ENCODE measurements at places on chromosomes 6 and 20.

DNA sequence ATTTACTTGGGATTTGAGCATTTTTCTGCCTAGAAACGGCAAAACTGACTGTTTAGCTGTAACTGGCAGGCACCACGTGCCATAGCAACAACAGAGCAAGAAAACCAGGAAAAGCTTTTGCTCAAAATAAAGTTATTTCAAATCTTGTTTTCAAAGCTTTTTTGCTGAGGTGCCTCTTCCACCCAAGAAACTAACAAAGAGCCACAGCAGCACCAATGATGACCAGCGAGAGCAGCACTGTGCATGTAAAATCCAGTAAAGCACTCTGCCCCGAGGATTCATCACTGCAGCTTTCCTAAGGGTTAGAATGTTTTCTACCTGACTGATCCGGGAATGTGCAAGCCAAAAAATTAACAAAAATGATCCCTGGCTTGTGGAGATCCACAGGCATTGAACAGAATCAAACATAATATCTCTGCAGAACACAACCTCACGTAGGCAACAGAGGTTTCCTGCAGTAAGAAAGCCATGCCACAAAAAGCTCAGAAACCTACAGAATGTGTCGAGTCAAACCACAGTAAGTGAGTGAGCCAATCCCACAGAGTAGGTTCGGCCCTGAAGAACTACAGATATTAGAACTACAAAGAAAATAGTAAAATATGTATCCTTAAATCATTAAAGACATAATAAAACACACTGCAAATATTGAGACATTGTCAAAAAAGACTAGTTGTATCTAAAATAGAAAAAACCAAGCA is 7.4 kb upstream of the ULBP3 start:
- no peak for DNase-seq

- DNase-seq = no peak
Measured at GRCh38 chr20:46394872-46395760, 11.3 kb downstream of the ELMO2 start.

DNA sequence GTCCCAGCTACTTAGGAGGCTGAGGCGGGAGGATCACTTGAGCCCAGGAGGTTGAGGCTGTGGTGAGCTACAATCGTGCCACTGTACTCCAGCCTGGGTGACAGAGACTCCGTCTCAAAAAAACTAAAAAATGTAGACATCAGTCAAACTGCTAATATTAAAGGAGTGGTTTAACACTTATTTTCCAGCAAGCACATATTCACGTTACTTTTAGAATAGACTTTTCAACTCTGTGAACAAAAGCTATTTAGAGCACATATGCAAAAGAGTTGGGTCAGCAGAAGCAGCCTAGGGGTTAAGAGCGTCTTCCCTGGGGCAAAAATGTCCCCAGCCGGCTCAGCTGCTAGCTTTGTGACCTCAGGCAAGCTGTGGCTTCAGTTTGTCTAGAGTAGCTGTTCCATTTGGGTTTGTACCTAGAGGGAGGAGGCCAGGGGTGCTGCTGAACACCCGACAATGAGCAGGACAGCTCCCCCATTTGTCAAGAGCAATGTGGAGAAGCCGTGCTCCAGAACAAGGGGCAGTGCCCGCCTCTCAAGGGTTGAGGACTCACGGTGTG is 62.5 kb upstream of the PTGIS start:
- no peak for DNase-seq

GRCh38 chr6:47221565-47221964 is 88.1 kb downstream of the TNFRSF21 start:
- DNase-seq = peak; percentile 43

DNA sequence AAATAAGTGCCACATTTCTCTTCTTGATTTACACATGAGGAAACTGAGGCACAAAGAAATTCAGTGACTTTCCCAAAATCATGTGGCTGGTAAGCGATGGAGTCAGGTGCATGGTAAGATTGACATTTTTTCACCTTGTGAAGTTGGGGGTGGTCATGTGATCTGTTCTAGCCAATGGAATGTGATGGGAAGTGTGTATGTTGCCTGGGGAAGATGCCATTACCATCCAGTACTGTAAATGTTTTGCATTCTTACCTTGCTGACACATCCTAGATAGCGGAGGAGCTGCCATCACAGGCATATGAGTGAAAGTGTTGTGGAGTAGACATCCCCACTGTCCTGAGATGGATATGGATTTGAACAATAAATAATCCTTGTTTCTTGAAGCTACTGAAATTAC is 499.6 kb upstream of the SULF2 start:
- no peak for DNase-seq

DNA sequence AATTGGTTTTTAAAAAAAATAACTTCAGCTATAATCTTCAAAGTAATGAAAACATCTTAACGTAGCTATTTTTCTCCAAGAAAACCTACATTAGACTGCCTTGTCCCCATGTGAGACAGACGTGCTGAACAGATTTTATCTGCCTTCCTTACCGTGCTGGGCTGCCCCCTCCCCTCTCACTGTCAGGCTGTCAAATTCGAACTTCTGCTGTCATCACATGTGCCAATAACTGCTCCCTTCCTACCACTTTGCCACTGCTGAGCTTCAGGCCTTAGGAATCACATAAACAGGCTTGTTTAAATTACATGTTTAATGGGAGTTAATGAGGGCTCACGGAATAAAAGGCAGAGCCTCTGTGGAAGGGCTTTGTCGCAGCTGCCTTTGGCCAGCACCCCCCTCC is 77.0 kb upstream of the NHSL1 start:
- no peak for DNase-seq

- no peak for DNase-seq
Measured at GRCh38 chr6:38975621-38976049, 72.9 kb upstream of the GLP1R start.

- DNase-seq = no peak
Measured at GRCh38 chr6:157727629-157728182, 95.3 kb upstream of the SNX9 start.

DNA sequence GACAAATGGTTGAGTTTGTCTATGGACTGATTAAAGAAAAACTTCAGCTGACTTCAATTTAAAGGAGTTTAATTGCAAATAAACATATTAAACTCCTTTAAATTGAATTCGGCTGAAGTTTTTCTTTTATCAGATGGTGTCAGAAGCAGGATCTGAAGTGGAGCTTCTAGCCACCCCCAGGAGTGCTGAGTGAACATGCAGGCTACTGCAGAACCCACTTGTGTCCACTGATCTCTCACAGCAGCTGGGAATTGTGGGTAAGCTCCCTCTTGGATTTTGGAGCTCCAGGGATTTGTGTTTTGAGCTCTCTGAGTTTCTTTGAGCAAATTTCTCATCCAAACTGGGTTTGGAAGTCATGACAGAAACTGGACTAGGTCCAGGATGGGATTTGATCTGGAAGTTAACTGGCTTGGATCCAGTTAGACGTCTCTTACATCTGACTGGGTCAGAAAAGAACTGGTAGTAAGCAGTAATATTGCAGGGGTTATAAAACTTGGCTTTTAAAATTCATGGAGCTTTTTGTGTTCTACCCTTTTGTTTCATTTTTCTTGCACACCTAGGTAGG is 95.8 kb upstream of the UST start:
- DNase-seq = no peak

DNA sequence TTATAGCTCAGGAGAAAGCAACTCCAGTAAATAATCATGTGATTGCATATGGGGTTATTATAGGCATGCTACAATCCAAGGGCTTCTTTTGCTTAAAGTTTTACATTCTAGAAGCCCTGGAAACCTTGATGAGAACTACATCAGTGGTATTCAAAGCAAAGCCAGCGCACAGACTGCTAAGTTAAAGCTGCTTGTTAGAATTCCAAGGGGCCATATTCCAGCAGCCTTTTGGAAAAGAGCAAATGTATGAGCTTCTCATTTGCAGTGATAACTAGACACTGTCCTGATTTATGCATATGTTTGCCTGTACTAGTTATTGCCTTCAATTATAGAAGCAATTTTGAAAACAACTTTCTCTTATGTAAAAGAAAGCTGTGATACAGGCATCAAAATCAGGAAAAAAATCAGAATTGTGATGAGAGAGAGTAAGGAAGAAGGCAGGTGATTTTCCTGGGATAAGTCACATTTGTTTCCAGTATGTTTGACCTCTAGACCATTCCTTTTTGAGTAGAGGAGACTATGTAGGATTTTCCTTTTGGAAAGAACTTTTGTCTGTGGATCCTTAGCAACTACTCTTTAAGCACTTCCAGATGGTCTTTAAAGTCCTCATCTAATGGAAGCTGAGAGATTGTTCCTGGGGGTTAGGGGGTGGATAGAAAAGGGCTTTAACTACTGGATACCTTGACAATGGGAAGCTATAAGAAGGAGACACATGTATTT is 159.2 kb downstream of the PLCB4 start:
- no peak for DNase-seq

- DNase-seq = no peak
Measured at GRCh38 chr6:43970068-43970912, 157.0 kb downstream of the MRPL14 start.

- DNase-seq = no peak
Measured at GRCh38 chr20:45111799-45112471, 3.0 kb downstream of the WFDC5 start.

DNA sequence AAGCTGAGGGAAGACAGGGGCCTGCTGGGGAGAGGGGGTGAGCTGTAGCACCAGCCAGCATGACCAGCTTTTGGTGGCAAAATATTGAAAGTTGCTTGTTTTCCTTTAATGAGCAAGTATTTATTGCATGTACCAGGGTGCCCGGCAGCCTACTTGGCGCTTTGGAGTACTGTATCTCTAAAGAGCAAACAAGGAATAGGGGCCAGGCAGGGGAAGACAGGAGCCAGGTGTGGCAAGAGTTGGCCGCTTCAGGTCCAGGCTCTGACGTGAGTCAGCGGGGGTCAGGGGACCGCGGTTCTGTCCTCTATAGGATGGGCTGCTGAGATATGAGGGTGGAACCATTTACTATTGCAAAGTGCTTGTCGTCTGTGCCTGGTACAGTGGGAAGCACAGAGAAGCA is 63.1 kb downstream of the PSMG4 start:
- DNase-seq = no peak

GRCh38 chr20:3890999-3891929 is 2.1 kb downstream of the PANK2 start:
- no peak for DNase-seq

DNA sequence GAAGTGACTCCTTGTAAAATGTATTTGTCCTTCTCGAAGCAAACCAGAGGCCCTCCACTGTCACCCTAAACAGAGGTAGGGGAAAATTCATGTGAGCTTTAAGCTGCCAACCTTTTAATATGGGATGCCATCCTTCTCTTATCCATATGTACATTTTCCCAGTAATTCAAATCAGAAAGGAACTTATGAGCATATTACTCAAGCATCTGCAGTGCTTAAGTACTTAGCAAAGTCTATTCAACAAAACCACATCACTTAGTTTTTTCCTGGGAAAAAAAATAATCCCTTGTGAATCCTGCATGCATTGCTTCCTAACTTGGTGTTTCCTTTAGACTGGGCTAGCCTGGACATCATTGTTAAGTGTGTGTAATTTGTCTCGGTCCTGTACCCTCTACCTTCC is 132.2 kb downstream of the LPA start:
- DNase-seq = no peak

DNA sequence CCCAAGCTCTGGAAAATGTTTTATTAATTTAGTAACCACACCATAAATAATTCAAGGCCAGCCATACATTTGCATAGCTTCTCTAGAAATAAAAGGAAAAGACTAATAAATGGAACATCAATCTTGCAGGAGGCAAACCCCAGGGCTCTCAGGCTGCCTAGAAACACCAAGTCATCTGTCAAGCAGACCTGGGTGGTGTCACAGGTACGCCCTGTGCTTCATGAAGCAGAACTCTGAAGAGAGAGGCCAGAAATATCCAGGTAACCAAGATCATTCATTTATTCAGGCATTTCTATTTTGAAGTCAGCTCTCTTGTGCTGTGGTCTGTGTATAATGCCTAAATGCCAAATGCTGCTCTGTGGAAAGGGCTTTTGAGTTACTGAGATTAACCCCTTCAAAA is 45.3 kb upstream of the ARMH2 start:
- no peak for DNase-seq

- no peak for DNase-seq
Measured at GRCh38 chr20:47281376-47281775, 75.1 kb downstream of the ZMYND8 start.

DNA sequence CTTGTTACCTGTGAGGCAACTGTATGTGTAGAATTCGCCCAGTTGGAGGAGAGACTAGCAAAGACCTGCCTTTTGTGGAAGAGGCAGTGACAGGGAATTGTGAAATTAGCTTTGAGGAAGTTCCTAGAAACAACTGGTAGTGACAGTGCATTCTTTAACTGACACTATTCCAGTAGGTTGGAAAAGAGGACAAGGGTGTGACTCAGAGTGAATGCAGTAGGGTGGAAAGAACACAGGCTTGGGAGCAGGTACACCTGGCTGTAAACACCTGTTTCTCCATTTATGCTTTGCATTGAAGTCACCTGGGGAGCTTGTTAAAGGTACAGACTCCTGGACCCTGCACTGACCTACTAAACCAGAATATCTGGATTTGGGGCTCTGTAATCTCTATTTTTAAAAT is 295.7 kb downstream of the PHACTR1 start:
- DNase-seq = no peak

DNA sequence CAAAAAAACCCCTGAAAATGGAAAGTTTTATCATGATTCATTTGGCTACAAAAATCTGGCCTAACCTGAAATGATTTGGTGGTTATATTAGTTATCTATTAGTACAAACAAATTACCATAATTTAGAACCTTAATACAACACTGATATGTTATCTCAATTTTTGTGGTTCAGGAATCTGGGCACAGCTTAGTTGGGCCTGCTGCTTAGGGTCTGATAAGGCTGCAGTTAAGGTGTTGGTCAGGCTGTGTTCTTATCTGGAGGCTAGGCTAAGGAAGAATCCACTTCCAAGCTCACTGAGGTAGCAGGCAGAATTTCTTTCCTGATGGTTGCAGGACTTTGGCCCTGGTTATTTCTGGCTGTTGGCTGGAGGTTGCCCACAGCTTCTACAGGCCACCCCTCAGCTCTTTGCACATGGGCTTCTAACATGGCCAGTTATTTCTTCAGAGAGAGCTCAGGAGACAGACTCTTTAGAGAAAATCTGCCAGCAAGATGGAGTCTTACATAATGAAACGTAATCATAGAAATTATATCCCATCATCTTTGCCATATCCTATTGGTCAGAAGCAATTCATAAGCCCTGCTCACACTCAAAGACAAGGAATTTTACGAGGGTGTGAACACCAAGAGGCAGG is 11.4 kb downstream of the TRIM38 start:
- DNase-seq = no peak

DNA sequence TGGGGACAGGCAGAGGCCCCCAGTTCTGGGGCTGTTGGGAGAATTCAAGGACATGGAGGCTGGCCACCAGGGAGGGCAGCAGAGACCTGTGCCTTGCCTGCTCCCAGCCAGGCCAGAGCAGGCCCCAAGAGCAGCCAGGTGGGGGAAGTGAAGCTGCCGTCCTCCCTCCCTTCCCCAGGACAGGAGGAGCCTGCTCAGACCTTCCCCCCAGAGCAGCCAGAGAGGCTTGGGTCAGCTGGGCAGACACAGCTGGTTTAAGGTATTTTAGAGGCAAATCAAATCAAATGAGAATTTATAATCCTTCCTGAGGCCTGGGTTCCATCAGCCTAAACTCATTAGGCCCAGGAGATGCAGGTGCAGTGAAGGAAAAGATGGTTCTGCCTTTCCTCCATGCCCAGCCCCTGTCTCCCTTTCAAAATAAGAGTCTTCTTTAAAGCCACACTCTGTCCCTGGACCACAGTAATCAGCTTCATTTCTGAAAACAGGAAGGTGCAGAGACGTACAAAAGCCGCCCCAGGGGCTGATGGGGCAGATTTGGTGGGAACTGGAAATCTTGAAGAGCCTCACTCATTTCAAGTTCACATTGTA is 21.7 kb downstream of the BMP7 start:
- DNase-seq = no peak

GRCh38 chr6:87909849-87910248 is 137.8 kb upstream of the SPACA1 start:
- DNase-seq = no peak

Measured in ecto neural progenitor cell (in vitro differentiated cells).